ENCODE measurements at places on chromosomes 5 and 9.

- no peak for DNase-seq
Measured at GRCh38 chr5:17879276-17879675, 245.0 kb downstream of the TAF11L14 start.

GRCh38 chr5:1214936-1215220, 10.3 kb upstream of the SLC6A18 start:
- no peak for DNase-seq

DNA sequence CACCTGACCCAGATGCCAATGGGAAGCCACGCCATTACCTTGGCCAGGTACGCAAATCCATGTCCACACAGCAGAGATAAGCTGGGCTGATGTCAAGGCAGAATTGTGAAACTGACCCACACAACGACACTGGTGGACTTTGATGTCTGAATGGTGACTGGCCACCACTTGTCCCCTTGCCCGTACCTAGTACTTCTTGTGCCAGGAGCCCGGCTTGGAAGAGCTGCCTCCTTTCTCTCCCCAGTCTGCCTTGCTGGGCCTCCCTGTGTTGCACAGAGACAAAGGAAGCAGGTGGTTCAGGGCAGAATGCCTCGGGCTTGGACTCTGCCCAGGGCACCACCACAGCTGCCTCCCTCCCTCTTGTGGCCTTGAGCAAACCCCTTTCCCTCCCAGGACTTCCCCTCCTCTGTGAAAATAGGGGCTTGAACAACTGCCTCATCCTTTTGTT, 23.3 kb downstream of the PTGES2 start:
- no peak for DNase-seq

- no peak for DNase-seq
Measured at GRCh38 chr5:77638763-77639671, 504 bp upstream of the OTP start.

Measured in left renal cortex interstitium (tissue), 4 donors.